ENCODE measurements at places on chromosomes 1 and 21.

GRCh38 chr1:33836911-33837310, 27.0 kb upstream of the HMGB4 start:
- DNase-seq, result no peak

DNA sequence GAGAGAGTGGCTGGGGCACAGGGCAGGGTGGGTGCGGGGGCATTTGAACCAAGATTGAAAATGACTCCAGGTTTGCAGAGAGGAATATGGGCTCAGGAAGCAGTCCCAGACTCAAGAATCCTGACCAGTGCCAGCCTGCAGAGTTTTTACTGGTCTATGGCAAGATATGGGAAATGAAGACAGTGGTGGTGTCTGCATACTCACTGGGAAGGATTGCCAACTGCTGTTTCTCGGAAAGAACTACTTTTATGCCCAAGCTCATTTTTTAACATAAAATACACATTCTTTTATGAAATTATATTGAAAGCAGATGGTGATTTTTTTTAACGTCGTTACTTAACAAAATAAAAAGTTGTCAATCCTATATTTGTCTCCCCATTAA, 401.8 kb downstream of the CAMTA1 start:
- DNase-seq, result no peak

DNA sequence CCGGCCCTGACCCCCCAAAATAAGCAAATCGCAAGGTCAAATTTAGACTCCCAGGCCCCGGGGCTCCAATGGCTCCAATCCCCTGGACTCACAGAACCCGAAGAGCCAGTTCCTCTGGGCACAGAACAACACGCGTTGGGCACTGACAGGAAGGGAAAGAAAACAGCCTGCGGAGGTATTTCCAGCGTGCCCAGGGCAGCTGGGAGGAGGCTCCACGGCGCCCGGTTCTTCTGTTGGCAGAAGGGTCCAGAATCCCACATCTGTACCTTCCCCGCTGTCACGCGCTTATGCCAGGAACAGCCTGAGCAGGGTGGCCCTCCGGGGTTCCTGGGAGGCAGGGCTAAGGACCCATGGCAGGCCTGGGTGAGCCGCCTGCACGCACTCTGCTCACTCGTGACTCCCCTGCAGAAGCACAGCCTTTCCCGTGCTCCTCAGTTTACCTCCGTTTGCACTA, 85.5 kb downstream of the RIPK4 start:
- no peak for DNase-seq

DNA sequence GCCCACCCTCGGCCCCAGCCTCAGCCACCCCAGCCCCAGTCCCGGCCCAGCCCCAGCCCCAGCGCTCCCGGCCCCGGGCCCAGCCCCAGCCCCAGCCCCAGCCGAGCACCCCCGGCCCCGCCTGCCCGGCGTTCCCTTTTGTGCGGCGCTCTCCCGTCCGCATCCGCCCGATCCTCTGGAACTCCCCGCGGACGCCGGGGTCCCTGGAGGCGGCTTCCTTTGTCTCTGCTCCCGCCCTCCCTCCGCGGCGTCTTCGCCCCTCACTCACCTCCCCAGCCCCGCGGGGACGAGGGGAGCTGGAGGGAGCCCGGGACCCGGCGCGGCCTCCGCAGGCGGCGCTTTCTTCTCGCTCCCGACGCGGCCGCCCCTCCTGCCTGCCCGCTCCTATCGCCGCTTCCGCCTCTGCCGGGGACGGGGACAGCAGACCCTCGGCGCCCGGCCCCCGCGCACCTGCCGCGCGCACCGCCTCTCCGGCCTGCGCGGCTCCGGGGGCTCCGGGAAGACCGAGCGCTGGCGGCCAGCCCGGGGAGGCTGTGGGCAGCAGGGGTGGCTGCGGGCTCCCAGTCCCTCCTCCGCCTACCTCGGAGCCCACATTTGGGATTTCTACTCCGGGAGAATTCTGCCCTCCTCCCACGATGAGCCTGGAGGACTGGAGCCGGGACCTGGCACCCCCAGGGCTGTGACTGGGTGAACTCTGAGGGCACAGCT, 14.0 kb downstream of the AGRN start:
- no peak for DNase-seq

- DNase-seq, result no peak
Measured at GRCh38 chr1:172122381-172122780, 281.1 kb downstream of the DNM3 start.

DNA sequence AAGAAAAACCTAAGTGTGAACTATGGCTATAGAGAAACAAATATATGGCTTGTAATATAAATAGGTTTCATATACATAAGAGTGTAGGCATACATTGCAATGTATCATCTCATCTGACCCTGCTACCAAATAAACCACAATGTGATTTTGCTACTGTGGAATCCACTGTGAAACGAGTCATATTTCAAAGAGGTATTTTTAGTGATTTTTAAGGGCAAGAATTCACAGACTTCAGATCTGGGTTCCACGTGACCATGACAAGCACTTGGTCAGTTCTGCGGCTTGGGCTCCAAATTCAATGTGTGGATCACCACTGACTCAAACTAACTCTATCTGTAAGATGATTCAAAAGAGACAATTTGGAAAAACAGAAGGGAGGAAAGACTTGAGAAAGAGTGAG, 147.0 kb upstream of the ERG start:
- DNase-seq, result no peak
